ENCODE measurements at places on chromosomes 4 and X.

GRCh38 chr4:98305576-98305975 lies 44.4 kb downstream of the RAP1GDS1 start:
- no peak for DNase-seq

- DNase-seq: no peak
Measured at GRCh38 chr4:184744236-184744635, 10.3 kb upstream of the CENPU start.

DNA sequence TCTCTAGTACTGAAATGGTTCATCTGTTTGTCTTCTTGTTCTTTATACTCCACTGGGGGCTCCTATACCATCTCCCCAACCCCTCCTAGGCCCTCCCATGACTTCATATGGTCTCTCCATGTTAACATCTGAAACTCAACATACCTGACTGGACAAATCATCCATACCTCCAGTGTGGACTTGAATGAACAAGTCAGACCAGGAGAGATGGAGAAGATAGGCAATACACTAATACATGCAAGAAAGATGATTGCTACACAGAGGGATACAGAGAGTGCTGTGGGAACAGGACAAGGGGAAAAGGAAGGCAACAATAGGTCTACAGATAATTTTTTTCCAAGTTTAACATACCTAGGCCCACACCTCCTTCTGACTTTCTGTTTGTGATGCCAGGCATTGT lies 175.1 kb downstream of the FHIP1A start:
- DNase-seq: no peak

GRCh38 chr4:81454499-81454898 lies 17.2 kb downstream of the RASGEF1B start:
- DNase-seq: peak; percentile 4

GRCh38 chrX:54030329-54030728 lies 13.9 kb downstream of the PHF8 start:
- DNase-seq: no peak

DNA sequence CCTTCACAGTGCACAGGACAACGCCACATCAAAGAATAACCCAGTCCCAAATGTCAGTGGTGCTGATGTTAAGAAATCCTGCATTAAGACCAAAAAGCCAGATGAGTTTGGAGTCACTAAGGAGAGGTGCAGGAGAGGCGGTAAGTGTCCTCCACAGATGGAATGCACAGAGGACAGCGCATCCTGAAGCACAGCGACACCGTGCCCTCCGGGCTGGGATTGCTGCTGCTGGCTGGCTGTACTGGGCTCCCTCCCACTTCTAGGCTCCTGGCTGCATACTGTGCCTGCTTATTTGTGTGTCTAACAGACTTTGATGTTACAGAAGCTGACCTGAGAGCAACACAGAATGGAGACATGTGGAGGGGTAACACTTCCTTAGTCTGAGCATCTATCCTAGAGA lies 325.6 kb upstream of the BOD1L1 start:
- DNase-seq: no peak

GRCh38 chrX:97159916-97160800 lies 276.4 kb downstream of the RPA4 start:
- no peak for DNase-seq

DNA sequence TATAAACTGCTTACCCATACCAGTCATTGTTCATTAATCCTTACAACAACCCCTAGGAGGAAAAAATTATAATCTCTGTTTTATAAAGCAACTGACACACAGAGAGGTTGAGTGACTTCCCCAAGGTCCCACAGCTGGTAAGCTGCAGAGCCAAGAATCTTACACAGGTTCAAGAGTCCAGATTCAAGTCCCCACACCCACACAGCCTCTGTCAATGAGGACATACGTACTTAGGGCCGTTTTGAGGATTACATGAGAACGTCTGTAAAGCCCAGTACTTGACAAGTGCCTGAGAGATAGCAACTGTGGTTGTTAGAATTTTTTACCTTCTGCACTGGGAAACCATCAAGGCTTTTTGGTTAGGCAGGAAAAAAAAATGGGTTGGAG lies 556 bp upstream of the SLC25A43 start:
- DNase-seq: no peak

DNA sequence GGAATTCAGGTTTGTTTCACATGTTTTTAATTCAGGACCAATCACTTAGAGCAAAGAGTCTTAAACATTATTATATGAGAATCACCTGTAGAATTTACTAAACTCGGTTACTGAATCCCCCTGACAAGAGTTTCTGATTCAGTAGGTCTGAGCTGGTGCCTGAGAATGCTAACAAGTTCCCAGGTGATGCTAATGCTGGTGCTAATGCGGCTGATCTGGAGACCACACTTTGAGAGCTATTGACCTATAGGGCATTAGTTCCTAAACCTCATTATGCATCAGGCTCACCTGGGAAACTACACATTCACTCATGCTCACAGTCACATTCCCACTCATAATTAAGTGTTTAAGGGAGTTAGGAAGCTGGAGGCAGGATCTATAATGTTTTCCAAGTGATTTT lies 36.1 kb upstream of the NUDT6 start:
- DNase-seq: no peak

DNA sequence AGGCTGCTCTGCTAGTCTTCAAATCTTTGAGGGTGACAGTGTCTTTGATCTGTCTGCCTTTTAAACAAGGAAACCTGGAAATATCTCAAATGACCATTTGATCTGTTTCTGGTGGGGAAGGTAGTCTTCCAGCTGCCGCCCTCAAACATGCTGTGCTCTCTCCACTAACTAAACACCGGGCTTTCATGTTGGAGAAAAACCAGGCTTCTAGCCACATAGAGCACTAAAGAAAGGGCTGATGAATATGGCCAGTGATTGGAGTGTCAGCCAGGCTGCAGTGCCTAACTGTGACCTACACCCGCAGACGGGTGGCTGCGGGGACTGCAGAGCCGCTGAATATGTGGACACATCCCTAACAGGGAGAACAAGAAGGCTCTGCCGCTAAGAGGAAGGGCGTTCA lies 85.9 kb downstream of the UNC5C start:
- no peak for DNase-seq

DNA sequence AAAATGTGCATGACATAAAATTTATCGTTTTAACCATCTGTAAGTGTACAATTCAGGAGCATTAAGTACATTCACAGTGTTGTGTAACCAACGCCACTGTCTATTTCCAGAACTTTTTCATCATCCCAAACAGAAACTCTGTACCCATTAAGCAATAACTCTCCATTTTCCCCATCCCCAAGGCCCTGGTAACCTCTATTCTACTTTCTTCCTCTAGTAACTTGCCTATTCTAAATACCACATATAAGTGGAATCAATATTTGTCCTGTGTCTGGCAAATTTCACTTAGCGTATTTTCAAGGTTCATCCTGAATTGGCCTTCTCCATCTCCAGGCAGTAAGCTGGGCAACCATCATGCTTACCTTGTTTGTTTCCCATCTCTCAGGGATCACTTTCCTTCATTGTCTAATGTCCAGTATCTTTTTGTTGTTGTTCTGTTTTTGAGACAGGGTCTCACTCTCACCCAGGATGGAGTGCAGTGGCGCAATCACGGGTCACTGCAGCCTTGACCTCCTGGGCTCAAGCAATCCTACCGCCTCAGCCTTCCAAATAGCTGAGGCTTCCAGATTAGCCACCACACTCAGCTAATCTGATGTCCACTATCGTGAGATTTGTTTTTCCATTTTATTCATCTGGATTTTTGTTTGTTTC lies 17.7 kb upstream of the GRIPAP1 start:
- DNase-seq: no peak

DNA sequence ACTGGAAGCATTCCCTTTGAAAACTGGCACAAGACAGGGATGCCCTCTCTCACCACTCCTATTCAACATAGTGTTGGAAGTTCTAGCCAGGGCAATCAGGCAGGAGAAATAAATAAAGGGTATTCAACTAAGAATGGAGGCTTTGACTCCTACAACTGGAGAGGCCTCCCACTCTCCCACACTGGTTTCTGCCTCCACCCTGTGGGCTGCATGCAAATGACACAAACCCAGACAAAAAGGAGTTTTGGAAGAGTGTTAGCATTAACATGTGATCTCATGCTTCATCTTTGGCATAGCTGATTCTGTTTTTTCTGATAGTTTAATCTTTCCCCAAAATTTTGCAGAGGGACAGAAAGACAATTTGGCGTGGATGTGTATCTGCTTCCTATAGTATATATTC lies 80.8 kb upstream of the IQCM start:
- no peak for DNase-seq

DNA sequence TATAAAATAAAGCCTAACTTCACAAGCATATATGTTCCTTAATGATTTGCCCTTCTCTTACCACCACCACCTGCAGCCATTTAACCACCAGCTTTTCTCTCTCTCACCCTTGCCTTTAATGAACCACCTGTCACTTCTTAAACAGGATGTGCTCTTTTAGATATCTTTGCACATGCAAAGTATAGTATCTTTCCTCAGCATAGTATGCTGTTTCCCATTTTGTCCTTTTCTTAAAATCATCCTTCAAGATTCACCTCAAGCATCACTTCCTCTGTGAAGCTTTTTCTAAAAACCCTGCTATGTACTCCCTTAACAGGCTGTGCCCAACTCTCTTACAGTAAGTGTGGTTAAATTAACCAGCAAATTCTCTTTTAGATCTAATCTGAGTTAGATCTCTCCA lies 8.2 kb upstream of the CNOT6L start:
- no peak for DNase-seq

GRCh38 chrX:132648895-132649294 lies 160.1 kb upstream of the MBNL3 start:
- DNase-seq: no peak

DNA sequence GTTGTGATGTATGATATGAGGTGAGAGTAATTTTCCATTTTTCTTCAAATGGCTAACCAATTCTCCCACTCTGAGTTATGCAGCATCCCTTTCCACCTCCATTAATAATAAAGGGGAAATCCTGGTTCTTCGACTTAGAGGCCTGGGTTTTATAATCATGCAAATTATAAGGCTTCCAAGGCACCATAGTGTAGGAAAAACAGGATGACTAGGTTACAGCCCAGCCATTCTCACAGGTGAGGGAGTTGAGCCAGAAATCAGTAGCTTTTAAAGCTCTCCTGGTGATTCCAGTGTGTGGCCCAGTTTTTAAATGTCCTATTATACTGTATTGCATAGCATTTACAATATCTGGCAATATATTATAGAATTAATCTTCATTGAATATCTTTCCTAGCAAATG lies 203.1 kb downstream of the ARHGEF9 start:
- DNase-seq: no peak
